ENCODE measurements at places on chromosomes 11 and 22.

- no peak for DNase-seq
Observed at GRCh38 chr11:15228331-15228849, 113.7 kb downstream of the INSC start.

GRCh38 chr11:115869780-115870431 lies 365.7 kb upstream of the CADM1 start:
- no peak for DNase-seq

DNA sequence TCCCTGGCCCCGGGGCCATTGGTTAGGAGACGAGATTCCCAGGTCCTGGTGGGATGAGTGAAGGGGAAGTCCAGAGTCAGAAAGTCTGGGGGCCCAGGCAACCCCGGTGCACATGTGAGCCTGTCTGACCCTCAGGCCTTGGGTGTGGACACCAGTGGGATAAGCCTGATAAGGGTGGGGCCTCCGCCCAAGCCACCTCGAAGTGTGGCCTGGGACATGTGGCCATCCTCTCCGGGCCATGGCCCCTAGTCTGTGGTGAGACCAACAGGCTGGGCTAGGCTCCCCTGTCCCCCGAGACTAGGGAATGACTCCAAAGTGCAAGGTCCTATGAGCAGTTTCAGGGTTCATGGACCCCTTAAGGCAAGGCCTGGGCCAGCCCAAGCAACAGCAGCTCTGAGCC lies 6.3 kb downstream of the CABP7 start:
- DNase-seq: no peak

- DNase-seq: no peak
Observed at GRCh38 chr11:46759196-46759595, 40.2 kb downstream of the F2 start.

DNA sequence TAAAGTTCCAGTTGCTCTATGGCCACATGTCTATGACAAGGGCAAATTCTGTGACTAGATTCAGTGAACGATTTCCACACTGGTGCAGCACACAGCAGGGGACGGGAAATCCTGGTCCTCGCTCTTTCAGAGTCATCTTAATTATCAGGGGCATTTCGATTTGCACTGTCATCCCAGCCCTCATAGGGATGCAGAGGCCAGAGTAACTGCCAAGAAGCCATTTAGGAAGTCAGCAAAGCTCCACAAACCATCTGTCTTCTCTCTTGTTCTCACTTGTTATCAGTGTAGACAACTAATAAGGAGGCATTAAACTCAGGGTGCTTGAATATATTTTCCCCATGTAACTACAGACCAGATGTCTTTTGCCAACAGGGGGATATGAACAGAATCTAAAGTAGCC lies 151.7 kb downstream of the STK33 start:
- no peak for DNase-seq

GRCh38 chr11:67345920-67346819 lies 7.2 kb downstream of the POLD4 start:
- no peak for DNase-seq

DNA sequence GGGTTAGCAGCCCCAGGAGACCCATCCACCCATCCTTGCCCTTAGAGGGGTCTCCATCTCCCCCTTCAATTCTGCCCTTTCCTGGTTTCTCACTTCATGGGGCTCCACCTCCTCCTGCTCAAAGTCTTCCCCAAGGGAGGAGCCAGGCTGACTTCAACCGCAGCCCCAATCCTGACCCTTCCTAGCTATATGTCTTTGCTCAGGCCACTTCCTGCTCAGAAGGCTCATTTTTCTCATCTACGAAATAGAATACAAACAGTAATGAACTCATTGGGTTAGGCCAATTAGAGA lies 24.5 kb downstream of the POU2AF1 start:
- DNase-seq: no peak

- no peak for DNase-seq
Observed at GRCh38 chr11:88806410-88806809, 259.4 kb downstream of the GRM5 start.

DNA sequence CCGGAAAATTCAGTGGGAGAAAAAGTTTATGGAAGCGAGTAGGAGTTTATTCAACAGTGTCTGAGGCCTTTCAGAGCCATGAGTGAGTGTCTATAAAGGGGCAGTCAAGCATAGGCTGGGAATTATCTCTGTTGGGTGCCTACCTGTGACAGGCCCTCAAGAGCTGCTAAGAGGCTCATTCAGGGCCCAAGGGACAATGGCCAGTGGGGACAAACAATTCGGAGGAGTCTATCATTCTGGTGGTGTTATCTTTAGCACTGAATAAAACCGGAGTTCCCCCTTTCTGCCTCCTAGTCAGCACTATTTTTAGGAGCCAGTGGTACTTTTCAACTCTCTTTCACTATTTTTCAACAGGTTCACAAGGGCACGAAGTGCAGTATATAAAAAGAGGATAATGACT lies 89.5 kb upstream of the HTATIP2 start:
- DNase-seq: no peak

DNA sequence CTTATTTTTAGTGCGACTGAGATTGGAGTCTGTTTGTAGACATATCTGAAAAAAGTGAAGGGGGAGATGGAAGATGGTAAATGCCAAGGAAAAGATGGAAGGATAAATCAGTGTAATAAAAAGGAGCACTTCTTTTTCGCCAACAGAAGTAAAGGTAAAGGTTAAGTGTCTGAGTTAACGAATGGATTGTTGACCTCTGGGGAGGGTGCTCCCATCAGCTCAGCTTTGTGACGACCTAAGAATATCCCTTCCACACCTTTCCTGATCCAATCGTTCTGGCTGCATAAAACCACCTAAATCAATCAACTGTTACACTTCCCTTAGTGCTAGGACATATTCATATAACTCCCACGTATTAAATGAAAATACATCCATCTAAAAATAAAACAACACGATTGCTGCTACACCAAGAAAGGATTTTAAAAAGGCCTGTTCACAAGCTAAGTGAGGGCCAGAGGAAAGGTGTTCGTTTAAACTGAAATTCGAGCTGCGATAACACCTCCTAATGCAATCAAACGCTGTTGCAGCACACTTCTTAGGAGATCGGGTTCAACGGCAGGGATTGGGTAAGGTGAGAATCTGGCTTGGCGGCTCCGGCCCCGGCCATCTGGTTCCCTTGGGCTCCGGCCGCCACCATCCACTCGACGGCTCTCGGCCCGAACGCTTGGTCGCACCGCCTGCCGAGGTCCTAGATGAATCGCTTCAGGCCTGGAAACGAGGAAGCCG lies 658 bp downstream of the C11orf71 start:
- peak; percentile 28 for DNase-seq

DNA sequence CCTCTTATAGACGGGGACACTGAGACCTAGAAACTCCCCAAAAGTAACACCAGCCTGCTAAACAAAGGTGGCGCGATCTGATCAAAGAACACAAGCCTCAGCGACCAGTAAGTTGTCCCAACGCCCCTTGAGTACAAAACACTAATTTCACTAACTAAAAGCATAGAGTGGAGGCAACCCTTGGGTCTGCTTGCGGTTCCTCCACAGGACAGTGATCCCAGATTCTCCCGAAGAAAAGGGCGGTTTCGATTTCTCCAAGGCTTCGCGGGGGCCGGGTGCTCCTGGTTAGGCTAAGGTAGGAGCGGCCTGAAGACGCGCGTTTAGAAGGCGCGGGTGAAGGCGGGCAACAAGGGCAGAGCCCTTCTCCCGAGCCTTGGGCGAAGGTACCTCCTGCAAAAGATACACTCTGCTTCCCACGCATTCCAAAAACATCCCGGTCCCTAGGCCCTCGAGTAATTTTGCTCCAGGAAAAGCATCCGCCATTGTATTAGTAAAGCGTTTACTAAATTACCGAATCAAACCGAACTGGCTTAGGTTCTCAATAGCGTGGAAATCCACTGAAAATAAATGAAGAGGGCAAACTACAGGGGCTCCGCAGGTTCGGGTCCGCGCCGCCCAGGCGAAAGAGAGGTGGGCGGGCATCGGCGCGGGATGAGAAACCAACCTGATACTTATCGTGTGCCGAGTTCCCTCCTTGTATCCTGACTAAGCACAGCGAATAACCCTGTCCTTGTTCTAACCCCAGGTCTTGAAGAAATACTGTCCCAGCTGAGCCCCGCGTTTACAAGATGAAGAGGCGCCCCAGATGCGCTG lies 2.0 kb downstream of the WT1 start:
- DNase-seq: no peak

DNA sequence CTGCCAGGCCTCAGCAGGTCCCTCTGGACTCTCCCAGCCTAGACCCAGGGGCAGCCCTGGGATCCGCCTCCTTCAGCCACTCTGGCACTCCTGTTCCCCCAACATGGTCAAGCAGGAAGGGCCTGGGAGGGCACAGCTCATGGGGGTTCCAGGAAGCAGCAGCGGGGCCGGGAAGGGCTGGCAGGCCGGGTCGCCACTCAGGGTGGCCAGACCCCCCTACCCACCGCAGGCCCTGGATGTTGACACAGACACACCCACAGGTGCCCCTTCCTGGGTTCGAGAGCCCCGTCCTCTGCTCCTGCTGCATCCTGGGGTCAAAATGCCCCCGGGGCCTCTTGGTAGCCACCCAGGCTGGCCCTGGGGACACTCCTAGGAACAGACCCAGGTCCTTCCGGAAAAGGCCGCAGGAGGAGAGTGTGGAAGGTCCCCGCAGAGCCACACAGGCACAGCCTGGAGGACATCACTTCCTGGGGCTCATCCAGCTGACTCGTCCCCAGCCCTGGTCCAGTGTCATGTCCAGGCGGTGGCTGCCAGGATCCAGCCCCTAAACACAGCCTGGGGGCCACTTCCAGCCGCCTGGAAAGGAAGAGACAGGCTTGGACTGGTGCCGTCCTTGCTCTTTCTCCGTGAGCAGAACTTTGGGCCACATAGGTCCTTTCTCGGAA lies 6.8 kb upstream of the PIM3 start:
- DNase-seq: no peak

GRCh38 chr11:85348945-85349344 lies 278.2 kb downstream of the DLG2 start:
- no peak for DNase-seq

GRCh38 chr22:39530692-39531331 lies 1.7 kb downstream of the RPS19BP1 start:
- DNase-seq: no peak

GRCh38 chr22:43827003-43827735 lies 15.1 kb upstream of the EFCAB6 start:
- no peak for DNase-seq

GRCh38 chr22:45686836-45687235 lies 15.2 kb downstream of the ATXN10 start:
- DNase-seq: no peak

GRCh38 chr11:28245131-28245530 lies 136.9 kb downstream of the METTL15 start:
- DNase-seq: no peak

Measured in activated naive CD4-positive, alpha-beta T cell (primary cell).